SW480 (cell line): ENCODE measurements at places on chromosomes 13 and 19.

GRCh38 chr13:59531571-59532091 lies 632.1 kb downstream of the DIAPH3 start:
- no peak for DNase-seq

DNA sequence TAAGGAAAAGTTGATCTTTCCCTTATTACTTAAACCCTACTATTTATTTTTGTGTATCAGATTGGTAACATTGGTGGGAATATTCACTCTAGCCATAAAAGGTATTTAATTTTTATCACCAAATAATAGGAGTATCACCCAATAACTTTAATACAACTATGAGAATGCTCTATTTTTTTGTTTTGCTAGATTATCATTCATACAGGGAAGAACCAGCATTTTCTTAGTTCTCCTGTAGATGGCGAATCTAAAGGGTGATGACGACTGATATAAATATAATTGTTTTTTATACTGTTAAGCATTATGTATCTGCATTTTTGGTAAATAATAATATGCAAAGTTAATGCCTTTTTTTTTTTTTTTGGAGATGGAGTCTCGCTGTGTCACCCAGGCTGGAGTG lies 7.9 kb upstream of the FRY start:
- DNase-seq, result no peak

DNA sequence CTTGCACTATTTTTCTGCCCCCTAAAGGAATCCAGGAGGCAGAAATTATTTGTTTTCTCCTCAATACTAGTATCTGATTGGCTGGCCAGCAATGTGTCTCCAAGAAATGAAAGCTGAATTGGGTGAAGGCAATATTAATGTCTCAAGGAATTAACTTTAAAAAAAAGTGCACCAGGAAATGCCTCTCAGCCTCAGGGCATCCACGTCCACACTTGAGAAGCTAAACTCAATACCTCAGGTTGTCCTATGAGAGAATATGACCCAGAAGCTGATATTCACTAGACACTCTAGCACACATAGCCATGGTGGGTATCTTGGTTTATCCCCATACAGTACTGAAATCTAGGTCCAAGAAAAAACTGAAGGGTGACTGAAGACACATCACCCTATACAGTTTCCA lies 2.1 kb downstream of the ZNF91 start:
- DNase-seq, result no peak

DNA sequence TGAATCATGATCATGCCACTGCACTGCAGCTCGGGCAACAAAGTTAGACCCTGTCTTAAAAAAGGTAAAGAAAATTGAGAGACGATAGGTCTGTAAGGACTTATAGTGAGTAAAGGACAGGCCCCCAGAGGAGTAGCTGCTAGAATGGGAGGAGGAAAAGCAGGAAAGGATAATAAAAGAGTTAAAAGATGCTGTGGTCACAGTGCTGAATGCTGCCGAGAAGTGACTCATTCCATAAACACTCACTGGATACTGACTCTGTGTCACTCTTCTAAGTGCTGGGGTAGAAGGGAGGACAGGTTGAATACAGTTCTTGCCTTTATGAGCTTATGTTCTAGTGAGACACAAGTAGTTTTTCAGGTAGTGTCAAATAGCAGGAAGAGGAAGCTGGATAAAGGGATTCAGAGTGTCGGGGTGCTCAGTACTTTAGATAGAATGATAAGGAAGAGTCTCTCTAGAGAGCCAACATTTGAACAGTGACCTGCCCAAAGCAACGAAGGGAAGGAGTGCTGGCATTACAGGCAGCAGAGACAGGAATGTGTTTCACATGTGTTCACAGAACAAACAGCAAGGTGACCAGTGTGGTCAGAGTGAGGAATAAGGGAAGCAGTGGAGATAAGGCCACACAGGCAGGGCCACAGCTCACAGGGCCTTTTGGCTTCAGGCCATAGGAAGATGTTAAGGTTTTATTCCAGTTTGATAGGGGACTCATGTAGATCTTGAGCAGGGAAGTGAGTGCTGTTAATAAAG lies 1240.5 kb downstream of the UQCRFS1 start:
- peak; percentile 74 for DNase-seq

GRCh38 chr13:110557610-110558305 lies 3.8 kb downstream of the RAB20 start:
- DNase-seq, result no peak

DNA sequence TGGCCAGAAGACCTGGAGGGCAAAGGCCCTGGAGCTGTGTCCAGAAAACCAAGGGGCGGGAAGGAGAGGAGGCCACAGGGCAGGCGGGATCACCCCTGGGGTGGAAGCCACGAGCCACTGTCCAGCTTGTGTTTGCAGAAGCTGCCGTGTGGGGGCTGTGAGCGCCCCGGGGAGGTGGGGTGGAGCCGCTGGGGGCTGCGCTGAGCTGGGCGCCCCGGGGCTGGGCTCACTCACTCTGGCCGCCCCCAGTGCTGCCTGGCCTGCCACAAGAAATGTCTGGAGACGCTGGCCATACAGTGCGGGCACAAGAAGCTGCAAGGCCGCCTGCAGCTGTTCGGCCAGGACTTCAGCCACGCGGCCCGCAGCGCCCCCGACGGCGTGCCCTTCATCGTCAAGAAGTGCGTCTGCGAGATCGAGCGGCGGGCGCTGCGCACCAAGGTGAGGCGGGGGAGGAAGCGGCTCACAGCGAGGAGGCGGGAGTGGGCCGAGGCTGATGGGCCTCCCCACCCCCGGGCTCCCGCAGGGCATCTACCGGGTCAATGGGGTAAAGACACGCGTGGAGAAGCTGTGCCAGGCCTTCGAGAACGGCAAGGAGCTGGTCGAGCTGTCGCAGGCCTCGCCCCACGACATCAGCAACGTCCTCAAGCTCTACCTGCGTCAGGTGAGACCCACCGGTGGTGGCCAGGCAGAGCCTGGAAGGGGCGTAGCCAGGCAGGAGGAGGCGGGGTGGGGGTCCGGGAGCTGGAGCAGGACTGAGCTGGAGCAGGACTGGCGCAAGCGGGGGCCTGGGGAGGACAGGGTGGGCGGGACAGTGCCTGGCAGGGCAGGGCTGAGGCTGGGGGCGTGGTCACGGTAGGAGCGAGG lies 13.6 kb downstream of the POLR2E start:
- DNase-seq, result no peak

DNA sequence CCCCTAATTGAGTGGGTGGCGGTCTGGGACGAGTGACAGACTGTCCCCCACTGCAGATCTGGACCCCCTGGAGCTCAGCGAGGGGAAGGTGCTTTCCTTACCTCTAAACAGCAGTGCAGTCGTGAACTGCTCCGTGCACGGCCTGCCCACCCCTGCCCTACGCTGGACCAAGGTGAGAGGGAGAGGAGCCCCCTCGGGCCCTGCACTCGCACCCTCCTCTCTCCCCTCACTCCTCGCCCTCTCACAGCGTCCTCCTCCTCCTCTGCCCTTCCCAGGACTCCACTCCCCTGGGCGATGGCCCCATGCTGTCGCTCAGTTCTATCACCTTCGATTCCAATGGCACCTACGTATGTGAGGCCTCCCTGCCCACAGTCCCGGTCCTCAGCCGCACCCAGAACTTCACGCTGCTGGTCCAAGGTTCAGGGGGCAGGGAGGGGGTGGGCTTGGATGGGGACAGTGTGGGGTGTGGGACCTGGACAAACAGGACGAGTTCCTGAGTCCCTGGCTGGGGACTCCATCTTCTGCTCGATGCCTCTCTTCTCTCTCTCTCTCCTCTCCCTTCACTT lies 9.6 kb downstream of the BCAM start:
- DNase-seq, result no peak

- DNase-seq, result no peak
Observed at GRCh38 chr19:2312820-2313501, 5.0 kb upstream of the LINGO3 start.

GRCh38 chr13:72864142-72865011 lies 82.4 kb downstream of the PIBF1 start:
- DNase-seq, result no peak

DNA sequence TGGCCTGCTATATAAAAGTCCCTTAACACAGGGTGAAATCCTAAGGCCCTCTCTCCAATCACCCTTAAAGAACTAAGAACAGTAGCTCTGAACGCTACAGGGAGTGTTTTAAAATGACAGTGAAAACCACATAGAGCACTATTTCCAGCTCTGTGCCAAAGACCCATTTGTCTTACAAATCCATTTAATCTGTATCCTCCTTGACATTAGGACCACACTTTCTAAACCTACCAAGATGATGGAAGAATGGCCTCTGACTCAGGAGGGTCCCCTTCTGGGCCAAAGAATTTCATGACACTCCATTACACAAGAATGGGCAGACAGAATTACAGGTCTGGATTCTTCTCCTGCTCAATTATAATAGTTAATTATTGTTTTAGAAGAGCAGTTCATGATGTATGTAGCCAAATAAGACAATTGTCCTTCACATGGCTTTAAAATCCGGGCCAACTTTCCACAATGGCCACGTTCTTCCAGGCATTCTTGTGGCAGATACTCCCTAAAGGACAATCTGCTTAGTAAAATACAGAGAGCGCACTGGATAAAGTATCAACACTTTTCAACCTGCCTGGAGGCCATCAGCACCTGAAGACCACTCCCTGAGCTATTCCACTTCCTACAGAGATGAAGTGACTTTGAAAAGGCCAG lies 61.0 kb downstream of the STK24 start:
- DNase-seq, result no peak

DNA sequence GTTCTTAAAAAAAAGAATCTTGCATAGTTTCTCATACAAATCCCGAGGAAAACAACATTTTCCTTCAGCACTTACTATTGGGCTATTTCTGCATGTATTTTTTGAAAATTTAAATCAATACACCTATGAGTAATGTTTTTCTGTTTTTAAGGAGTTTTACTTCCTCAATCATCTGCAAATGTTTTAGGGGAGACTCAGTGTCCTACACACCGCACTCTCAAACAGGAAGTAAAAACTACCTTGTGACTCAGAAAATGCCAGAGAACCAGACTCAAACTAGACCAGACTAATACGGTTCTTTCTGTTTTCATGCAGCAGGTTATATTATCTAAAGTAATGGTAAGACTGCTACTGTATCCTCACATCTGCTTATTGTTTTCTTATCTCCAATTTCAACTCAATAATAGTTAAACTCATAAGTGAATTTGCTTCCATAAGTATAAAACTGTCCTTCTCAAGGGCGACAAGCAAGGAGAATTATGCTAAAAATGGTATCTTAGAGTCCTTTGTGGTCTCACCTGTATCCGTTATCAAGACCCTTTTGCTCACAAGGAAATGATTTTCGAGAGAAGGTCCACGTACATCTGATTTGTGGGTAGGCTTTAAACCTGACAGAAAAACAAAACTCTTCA lies 52.5 kb downstream of the FLT3 start:
- DNase-seq, result no peak

GRCh38 chr13:104967836-104968630 lies 1567.4 kb downstream of the EFNB2 start:
- DNase-seq, result no peak

DNA sequence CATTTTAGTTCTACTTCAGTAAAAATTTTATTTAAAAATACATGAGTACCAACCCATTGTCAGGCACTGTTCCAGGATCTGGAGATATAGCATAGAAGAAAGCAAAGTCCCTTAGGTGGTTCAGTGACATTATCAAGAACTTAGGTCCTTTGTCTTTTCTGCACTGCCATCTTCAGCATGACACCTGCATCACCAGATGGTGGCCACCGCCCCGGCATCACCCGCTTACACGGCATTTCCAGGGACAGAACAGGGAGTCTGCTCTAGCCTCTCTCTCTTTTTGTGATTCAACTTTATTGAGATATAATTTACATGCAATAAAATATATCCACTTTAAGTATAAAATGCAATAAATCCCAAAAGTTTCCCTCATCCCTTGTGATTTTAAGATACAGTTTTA lies 23.5 kb downstream of the DYRK1B start:
- DNase-seq, result no peak

- no peak for DNase-seq
Observed at GRCh38 chr13:110283736-110284517, 23.0 kb downstream of the COL4A1 start.

DNA sequence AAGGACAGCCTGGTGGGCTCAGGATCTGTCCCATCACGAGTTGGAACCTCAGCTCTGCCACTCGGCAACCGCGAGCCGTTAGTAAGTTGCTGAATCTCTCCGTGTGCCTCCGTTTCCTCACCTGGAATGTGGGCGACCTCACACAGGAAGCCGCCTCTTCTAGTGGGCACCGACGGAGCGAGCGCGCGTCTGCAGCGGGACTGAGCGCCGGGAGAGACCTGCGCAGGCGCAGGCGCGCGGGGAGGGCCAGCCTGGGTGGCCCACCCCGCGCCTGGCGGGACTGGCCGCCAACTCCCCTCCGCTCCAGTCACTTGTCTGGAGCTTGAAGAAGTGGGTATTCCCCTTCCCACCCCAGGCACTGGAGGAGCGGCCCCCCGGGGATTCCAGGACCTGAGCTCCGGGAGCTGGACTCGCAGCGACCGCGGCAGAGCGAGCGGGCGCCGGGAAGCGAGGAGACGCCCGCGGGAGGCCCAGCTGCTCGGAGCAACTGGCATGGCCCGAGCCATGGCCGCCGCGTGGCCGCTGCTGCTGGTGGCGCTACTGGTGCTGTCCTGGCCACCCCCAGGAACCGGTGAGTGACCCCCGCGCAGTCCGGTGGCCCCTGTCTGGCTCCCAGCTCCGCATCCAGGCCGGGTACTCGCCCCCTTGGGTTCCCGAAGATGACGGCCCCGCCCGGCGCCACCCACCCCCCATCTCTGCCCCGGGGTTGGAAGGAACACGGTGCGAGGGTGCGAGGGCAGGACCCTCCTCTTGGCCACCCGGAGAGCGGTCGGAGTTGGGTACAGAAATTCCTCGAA lies at the start of gene PVR:
TSS of gene PVR (plus strand) at position 306 of the 797 bp plus-strand sequence. CDS start at position 493, 187 bp downstream.
- DNase-seq, result peak; percentile 83

- no peak for DNase-seq
Observed at GRCh38 chr19:29643361-29643935, 21.8 kb upstream of the PLEKHF1 start.

DNA sequence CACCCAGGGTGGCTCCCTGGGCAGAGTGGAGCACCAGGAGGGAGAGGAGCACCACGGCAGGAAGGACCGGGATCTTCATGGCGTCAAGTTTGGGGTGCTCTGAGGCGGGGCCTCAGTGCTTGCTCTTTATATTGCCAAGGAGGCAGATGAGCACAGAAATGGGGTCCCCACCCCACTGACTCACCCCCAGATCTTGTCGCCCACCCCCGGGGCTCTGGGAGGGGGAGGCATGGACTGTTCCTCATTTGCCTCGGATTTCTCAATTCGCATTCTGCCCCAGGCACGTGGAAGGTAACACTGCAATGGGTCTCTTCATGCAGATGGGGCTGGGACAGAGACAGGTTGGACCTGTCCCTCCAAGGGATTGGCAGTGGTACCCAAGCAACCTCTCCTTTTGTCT lies at the start of gene KRTDAP:
TSS of gene KRTDAP (minus strand) at position 101 of the 400 bp plus-strand sequence. CDS start at position 79, 22 bp downstream.
- DNase-seq, result no peak

DNA sequence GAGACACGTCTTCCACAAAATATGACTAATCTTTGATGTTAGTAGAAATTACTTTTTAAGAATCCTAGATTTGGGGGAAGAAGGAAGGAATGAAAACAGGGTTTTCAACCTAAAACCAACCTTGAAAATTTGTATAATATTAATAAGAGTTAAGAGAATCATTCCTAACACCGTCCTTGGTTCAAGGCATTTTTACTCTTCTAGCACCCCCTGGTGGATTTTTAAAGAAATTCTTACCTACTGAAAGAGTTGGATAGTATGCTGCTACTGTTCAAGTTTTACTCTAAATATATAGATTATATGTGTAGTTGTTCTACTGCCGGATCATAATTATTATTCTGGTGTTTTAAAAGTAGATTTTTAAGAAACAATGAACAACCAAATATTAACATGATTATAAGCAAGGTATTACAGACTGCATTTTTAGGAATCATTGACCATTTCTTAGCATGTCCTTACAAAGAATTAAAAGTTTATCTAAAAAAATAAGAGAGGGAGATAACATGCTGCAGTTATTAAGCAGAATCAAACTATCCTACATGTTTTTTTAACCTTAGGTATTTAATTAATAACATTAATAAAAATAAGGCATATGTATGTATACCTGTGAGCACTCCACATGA lies 7.4 kb upstream of the SLITRK6 start:
- peak; percentile 45 for DNase-seq
